ENCODE measurements at places on chromosomes 2 and 18.

GRCh38 chr2:240946654-240947053, 40.5 kb downstream of the CROCC2 start:
- DNase-seq, result peak; percentile 49

DNA sequence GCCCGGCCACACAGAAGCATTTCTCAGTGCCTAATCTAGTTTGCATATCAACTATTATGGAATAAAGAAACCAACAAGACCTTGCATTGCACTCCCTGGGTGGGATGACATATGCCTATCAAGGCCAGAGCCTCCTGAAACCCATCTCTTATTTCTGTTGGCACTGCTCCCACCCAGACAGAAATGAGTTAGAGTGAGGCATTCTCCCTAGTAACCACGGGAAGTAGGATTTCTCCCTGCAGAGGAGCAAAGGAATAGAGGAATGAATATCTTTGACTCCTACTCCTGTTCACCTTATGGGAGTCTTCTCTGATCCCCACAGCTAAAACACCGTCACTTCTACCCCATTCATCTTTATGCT, 24.2 kb upstream of the SCYGR1 start:
- no peak for DNase-seq

- DNase-seq, result no peak
These were observed 71.2 kb downstream of the CUL3 start for GRCh38 chr2:224513991-224514390.

DNA sequence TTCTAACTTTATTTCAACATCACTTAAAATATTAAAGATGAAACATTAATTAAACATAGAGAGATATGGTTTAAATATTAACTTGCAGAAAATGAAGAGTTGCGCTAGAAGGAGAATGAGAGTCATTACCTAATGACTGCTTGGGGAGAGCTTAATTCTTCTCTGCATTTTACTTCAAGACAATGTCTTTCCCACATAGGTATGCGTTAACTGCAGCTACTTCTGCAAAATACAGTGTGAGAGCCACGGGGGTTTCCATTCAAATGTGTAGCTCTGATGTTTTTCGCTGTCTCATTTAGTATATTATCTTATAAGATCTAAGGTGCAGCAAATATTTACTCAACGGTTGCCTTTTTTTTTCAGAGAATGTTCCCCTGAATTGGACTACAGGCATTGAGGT, 126.7 kb downstream of the TMX3 start:
- no peak for DNase-seq

GRCh38 chr18:40249390-40250080, 1705.5 kb upstream of the PIK3C3 start:
- DNase-seq, result no peak

- peak; percentile 87 for DNase-seq
These were observed 5.1 kb downstream of the SLC35F6 start for GRCh38 chr2:26769089-26769761.

DNA sequence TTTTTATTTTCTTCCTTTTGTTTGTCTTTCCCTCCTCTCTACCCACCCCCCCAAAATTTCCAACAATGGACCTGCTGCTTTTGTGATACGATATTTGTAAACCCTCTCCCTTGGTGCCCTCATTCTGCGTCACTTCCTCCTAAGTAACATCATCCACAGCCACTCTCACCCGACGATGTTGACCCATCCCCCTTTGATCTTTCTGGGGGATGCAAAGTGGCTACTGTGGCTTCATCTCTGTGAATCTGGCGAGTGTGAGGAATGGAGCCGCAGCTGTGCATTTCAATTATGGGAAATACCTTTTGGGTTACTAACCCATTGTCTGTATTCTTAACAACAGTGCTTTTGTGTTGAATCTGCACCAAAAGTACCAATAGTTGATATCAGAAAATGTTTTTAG, 19.4 kb downstream of the ANTXR1 start:
- DNase-seq, result no peak

DNA sequence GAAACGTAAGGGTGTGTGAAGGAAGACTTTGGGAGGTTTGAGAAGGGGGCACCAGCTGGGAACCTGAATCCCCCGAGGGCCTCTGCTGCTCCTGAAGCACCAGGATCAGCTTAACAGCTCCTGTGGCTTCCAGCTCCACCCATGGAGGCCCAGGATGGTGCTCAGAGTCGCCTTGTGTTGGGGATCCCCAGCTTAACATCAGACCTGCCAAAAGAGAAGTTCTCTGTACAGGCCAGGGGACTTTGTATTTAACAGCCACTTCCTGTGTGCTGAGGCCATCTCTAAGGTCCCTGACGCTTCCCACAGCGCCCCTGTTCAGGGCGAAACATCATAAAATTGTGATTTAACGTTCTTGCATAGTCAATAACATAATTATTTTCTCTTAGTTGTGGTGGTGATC, 77.5 kb downstream of the NCK2 start:
- no peak for DNase-seq

DNA sequence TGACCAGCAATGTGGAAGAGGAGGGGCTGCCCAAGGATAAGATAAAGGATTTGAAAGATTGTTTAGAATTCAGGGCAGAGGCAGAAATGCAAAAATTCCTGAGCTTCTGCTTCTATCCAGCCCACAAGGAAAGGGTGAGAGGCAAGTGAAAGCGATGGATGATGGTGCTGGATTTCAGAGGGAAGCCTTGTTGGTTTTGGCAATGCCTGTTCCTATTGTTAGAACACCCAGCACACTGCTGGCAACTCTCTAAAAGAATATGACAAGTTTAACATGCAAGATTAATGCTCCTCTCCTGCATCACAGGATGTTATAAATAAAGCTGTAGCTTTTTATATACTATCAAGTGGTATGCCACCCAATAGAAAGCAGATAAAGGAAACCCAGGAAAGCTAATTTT, 92.6 kb downstream of the ZNF385B start:
- DNase-seq, result no peak

GRCh38 chr2:28325567-28326468, 66.8 kb upstream of the FOSL2 start:
- DNase-seq, result no peak

GRCh38 chr2:61537277-61537949, 743 bp downstream of the XPO1 start:
- DNase-seq, result no peak

- DNase-seq, result no peak
These were observed 10.6 kb upstream of the SLC66A3 start for GRCh38 chr2:11144738-11145079.

DNA sequence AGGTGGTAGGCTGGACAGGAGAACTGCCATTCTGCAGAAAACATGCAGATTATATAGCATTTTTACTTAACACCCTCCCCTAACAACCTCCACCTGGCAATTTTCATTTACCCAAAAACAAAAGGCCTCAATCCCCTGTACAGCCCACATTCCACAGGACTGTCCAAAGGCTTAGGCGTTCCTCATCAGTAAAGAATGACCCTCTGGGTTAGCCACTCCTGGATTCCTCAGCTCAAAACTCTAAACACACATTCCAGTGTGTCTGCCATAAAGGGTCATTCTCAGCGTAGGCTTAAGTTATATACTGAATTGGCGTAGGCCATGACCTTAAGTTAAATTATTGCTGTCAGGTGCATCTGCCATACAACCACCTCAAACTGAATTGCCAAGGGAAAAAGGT, 261.8 kb upstream of the CHAC2 start:
- no peak for DNase-seq

DNA sequence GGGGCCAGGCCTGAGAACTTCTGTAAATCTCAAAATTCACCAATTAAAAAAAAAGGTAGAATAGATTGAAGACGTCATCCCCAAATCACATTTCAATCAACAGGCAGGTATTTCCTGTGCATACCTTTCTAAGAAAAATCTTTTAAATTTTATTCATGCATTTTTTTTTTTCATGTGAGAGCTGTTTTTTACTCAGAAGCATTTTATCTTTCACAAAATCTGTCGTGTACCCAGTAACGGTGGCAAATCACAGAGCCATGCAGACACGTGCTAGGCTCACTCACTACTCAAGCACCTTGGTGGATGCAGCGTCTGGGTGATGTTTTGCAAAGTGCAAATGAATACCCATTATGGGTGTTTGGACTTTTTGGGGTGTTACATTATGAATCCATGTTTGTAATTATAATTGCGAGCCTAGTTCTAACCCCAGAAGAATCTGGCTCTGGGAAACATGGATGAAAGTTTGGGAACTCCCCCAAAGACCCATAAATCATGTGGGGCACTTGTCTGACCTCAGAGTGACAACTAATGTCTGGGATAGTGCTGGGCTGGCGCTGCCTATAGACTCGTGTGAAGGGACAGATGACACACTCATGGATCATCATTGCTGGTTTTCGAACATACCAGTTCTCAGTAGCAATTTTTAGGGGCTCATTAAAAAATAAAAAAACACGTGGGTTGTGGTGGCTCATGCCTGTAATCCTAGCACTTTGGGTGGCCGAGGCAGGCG, 335.2 kb downstream of the LPIN1 start:
- no peak for DNase-seq

DNA sequence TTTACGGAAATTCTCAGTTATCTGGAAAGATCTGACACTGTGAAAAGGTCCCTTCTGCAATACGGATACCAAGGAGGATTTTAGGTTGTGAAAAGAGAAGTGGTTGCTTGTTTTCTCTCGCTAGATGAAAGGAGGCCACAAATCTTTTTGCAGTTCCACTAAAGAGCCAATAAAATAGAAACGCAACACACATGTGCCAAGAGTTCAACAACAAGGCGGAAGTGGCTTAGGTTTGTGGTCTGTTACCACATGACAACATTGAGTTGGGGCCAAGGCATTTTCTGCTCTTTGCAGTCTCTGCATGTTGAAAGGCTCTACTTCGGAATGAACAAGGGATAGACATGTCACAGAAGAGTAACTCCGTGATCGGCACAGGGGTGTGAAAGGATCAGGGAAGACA, 115.7 kb upstream of the OSR1 start:
- no peak for DNase-seq

DNA sequence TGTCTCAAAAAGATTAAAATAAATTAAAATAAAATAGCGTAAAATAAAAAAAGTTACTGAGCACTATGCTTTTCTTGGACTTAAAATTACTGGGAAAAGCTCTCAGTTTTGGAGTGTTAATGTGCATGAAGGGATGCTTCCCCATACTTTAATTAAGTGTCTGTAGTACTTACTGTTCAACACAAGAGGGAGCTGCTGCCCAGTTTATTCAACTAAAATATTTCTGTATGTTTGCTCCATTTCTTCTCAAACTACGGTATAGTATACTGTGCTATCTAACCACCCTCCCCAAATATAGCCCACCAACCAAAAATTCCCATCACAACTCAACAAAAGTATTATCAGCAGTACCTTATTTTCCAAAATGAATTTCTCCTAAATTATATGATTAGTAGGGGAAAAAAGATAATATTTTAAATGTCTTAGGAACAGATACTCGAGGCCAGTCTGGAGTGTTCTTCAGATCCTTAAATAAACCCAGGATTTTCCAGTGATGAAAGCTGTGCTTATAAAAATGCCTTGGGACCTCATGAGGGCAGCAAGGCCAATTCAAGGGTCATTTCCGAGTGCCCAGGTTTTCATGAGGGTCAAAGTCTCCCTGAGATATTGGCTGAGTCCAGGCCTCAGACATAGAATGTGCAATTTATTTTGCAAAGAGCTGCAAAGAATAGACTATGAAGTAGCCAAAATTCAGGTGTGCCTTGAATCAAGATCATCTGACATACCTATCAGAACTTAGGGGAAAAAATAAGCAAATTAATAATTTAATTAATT, 64.1 kb downstream of the CHRNA1 start:
- no peak for DNase-seq
